ENCODE measurements at places on chromosomes 1 and 21. TPM values are rescaled to one million over a fixed set of nuclear protein-coding genes. Genes with fewer than 3 reads are reported as not detected.

- H3K4me3 ChIP-seq, result no peak overlapping the region
- peak; percentile 8 for DNase-seq
- H3K36me3 ChIP-seq, result no peaks in the 10 kb centered on the region
- H3K4me1 ChIP-seq, result no peaks in the 10 kb centered on the region
- H3K27ac ChIP-seq, result no peak overlapping the region
Observed at GRCh38 chr1:195733826-195734225, 874.4 kb downstream of the KCNT2 start.

- H3K27ac ChIP-seq, result no peak overlapping the region
- H3K4me3 ChIP-seq, result no peak overlapping the region
- 0 out of 3 replicates have a peak, but pooled peaks cover 4% of the 10 kb centered on the region for H3K27me3 ChIP-seq
- DNase-seq, result no peak
- H3K4me1 ChIP-seq, result no peaks in the 10 kb centered on the region
Observed at GRCh38 chr1:185686821-185687778, 47.1 kb upstream of the HMCN1 start.

DNA sequence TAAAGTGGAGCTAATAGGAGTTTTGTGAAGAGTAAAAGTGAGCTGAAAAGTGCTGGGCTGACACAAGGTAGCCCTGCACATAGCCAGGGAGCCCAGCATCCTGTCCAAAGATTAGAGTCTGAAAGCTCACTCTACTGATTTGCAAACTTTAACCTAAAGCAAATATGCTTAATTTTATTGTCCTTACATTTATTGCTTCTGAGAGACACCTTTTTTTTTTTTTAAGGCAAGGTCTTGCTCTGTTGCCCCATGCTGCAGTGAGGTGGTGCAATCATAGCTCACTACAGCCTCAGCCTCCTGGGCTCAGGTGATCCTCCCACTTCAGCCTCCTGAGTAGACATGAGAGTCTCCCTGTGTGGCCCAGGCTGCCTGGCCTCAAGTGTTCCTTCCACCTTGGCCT is 16.5 kb downstream of the MGST3 start:
- H3K27ac ChIP-seq, result peak overlapping the region; percentile 10
- H3K36me3 ChIP-seq, result peaks cover 10% of the 10 kb centered on the region
- no peak for DNase-seq
- H3K4me1 ChIP-seq, result peaks cover 27% of the 10 kb centered on the region

The LEMD1 gene
- 1.4 TPM for polyA plus RNA-seq

DNA sequence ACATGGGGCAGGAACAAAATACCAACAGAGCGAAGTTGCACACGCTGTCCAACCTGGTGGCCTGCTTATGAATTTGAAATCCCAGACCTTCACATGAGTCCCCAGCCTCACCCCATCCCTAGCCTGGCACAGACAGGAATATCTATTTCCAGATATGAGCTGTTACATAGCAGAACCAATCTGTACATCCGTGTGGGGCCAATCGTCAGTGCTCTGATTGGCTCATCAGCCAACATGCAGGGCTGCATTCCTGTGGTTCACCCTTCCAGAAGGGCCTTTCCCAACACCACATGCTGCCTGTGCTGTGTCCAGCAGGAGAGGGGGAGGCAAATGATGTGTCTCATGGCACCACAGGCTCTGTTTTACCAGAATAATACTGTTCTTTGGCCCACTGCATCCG is 31.3 kb downstream of the CCN1 start:
- no peaks in the 10 kb centered on the region for H3K27me3 ChIP-seq
- H3K4me1 ChIP-seq, result peaks cover 32% of the 10 kb centered on the region
- peak; percentile 70 for DNase-seq
- H3K36me3 ChIP-seq, result no peaks in the 10 kb centered on the region
- no peak overlapping the region for H3K4me3 ChIP-seq
